ENCODE measurements at places on chromosomes 11 and 22.
A peak's percentile ranks its signal among the peaks of the same experiment; 100 is the strongest.

- DNase-seq: no peak
These were observed 3.7 kb upstream of the ELFN2 start for GRCh38 chr22:37430941-37431340.

GRCh38 chr11:534396-535209 is 773 bp downstream of the HRAS start:
- no peak for DNase-seq

DNA sequence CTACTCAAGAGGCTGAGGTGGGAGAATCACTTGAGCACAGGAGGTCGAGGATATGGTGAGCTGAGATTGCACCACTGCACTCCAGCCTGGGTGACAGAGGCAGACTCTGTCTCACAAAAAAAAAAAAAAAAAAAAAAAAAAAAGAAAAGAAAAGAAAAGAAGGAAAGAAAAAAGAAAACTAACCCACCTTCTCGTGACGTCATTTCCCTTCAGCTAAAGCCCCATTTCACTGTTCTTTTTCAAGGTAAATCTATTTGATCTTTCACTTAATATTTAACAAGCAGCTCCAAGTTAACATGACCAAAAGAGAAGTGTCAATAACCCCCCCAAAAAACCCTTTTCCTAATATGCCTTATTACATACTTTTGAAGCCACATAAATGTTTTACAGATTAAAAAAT is 5.1 kb downstream of the RAPSN start:
- DNase-seq: no peak

GRCh38 chr11:128095466-128095981 is 491.8 kb downstream of the ETS1 start:
- no peak for DNase-seq

- no peak for DNase-seq
These were observed 13.6 kb upstream of the NUP160 start for GRCh38 chr11:47861728-47862127.

DNA sequence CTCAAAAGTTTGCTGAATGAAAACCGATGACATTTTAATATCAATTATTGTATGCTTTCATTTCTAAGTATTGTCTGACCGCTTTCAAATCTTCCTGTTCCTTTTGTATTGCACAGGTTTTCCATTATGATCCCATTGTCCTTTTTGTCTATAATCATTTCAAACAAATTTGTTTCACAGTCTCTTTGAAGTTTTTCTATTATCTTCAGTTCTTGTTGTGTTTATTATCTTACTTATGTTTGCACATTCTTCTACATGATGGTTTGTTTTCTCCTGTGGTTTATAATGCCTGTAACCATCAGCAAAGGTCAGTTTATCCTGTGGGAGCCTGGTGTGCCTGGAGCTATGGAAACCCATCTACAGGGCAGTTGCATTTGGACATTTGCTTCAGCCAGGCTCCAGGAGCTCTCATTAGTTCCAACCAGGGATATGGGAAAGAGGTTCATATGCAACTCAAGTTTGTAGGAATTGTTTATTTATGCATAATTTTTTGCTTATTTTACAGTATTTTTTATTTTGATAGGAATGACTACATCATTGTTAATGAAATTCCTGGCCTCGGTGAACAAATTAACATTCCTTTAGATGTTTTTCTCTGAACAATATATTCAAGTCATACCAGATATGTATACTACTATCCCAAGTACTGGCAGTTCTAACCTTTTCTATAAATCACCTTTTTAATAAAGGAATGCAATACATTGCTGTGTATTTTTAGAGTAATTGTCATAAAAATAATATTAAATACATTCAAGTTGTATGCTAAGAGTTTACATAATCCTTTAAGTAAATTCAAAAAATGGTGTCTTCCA is 179.2 kb downstream of the SBF2 start:
- no peak for DNase-seq

DNA sequence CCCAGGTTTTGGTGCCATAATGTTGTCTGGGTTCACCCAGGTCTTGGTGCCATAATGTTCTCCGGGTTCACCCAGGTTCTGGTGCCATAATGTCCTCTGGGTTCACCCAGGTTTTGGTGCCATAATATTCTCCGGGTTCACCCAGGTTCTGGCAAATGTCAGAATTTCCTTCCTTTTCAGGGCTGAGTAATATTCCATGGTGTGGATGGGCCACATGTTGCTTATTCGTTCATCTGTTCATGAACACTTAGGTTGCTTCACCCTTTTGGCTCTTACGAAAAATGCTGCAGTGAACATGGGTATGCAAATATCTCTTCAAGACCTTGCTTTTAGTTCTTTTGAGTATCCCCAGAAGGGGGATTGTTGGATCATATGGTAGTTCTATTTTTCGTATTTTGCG is 15.1 kb upstream of the GRAMD4 start:
- DNase-seq: no peak

- DNase-seq: no peak
These were observed 10.7 kb upstream of the PIM3 start for GRCh38 chr22:49949914-49950292.

DNA sequence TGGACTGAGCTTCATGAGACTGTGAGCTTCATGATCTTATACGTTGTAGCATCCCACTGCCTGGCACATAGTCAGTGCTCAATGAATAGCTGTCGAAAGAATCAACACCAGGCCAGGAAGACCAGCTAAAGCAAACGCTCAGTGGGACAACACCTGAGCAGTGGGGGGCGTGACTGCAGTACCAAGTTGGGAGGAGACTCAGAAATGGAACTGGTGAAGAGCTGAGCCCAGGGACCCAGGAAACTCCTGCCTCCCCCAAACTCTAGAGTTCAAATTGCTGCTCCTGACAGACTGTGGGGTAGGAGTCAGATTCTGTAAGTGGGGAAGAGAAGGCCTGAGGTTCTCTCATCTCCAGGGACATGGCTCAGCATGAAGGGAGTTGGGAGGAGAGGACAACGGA is 59.3 kb downstream of the MORC2 start:
- no peak for DNase-seq

DNA sequence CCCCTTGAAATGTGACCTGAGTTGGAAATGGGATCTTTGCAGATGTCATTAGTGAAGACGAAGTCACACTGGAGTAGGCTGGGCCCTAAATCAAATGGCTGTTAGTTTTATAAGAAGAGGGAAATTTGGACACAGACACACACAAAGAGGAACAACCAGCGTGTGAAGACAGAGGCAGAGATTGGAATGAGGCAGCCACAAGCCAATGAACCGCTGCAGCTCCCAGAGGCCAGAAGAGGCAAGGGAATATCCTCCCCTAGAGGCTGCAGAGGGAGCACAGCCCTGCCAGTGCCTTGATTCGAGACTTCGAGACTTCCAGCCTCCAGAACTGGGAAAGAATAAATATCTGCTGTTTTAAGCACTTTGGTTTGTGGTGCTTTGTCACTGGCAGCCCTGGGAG is 484.5 kb downstream of the MN1 start:
- no peak for DNase-seq

DNA sequence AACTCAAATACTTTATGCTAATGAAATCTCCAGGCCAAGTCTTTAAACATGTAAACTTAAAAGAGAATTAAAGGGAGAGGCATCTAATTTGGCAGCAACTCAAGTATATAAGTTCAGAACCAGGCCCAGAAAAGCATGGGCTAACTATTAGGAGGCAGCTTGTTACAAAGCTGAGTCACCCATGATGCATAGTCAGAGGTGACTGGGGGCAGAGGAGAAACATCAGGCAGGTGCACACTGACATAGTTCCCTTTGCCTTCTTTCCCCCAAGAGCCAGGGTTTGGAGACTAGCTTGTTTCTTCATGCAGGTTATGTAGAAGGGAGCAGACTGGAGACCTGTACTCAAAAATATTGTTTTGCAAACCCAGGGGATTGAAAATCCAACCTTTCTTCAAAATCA is 619.0 kb downstream of the SOX6 start:
- no peak for DNase-seq

- DNase-seq: no peak
These were observed 91.0 kb upstream of the ARHGAP32 start for GRCh38 chr11:129283141-129283540.

GRCh38 chr22:27213294-27213693 is 555.9 kb downstream of the MIAT start:
- no peak for DNase-seq

GRCh38 chr11:12110714-12111548 is 541 bp downstream of the MICAL2 start:
- no peak for DNase-seq

- peak; percentile 11 for DNase-seq
These were observed at the start of gene LRP4 for GRCh38 chr11:46918083-46918787. LRP4 (minus strand) TSS chr11:46918550; CDS start chr11:46918379, 171 bp downstream.

GRCh38 chr22:35398591-35398973 is 1.4 kb upstream of the MCM5 start:
- no peak for DNase-seq

- DNase-seq: no peak
These were observed 101.7 kb downstream of the MORC2 start for GRCh38 chr22:30866811-30867271.

DNA sequence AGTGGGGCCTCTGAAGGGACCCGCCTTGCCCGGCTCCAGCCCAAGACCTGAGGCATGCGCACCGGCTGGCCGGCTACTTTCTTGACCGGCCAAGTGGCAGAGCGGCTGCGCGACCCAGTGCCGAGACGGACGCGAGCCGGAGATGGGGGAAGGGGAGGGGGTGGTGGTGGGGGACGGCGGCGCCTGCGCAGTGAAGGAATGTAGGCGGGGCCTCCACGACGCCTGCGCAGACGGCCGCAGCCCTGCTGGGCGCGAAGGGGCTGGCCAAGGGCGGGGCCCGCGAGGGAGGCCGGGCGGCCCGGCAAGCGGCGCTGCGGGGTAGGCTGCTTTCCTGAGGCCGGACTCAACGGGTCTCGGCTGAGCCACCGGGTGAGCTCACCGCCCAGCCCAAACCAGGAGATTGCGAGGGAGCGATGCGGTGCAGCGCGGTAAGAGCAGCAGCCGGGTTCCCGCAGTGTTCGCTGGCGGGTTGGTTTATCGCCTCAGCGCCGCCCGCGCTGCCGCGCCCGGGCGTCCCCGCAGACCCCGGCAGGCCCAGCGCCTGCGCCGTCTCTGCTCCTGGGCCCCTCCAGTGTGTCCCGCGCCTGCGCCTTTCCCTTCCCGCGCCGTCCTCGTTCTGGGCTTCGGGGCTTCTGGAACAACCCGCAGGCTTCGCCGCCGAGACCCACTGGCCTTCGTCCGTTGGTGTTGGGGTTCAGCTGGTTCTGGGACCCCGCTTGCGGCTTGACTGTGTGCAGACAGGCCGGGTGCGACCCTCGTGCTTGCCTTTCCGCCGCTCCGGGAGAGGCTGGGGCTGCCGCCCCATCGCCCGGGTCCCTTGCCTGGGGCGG is at the start of gene SPECC1L:
TSS of gene SPECC1L (plus strand) at position 276 of the 830 bp plus-strand sequence. CDS start 31,401 bp downstream, outside the sequence.
- DNase-seq: peak; percentile 90

GRCh38 chr11:72238040-72238450 is 5.9 kb downstream of the PHOX2A start:
- no peak for DNase-seq
